ENCODE measurements at places on chromosomes 2 and 18. TPM values are rescaled to one million over a fixed set of nuclear protein-coding genes. Genes with fewer than 3 reads are reported as not detected.

Gene NT5DC4
- total RNA-seq: not detected

Gene GFPT1
- 38.9 TPM for total RNA-seq

Gene CPS1
- 3.0 TPM for total RNA-seq

Gene SALL3
- 0.05 TPM for total RNA-seq

Gene DOK6
- total RNA-seq: 6.3 TPM

Gene HAT1
- total RNA-seq: 34.8 TPM

Gene DPP10
- total RNA-seq: 0.05 TPM

Gene FLACC1
- total RNA-seq: 6.5 TPM

Gene RNF125
- total RNA-seq: 5.6 TPM

Gene MYOM1
- 611 TPM for total RNA-seq

Gene LAMA1
- not detected for total RNA-seq

Gene PAX3
- not detected for total RNA-seq

Gene INHA
- 1.9 TPM for total RNA-seq

Gene CFAP65
- not detected for total RNA-seq

Gene DARS1
- 67.3 TPM for total RNA-seq

Gene TMSB10
- total RNA-seq: 571 TPM

Gene EML6
- total RNA-seq: 0.16 TPM

Gene RHOB
- 208 TPM for total RNA-seq

Measured in Right ventricle myocardium inferior (tissue), 1 donor.